ENCODE measurements at places on chromosomes 12 and 14. TPM values are rescaled to one million over a fixed set of nuclear protein-coding genes. Genes with fewer than 3 reads are reported as not detected.

Gene LGR5
- not detected for total RNA-seq

Gene RAN
- total RNA-seq, result 1,033 TPM

Gene CLEC2A
- not detected for total RNA-seq

Gene NINJ2
- total RNA-seq, result 7.4 TPM

Gene C12orf50
- not detected for total RNA-seq

GRCh38 chr12:32692358-32692757 lies 13.3 kb downstream of the DNM1L start:
- no peaks in the 10 kb centered on the region for H3K27me3 ChIP-seq
- H3K36me3 ChIP-seq, result peaks cover 41% of the 10 kb centered on the region
- no peak for DNase-seq
- H3K27ac ChIP-seq, result no peak overlapping the region
- no peak overlapping the region for H3K4me3 ChIP-seq

- peak; percentile 27 for DNase-seq
- peak overlapping the region; percentile 92 for H3K27ac ChIP-seq
- peaks cover 10% of the 10 kb centered on the region for H3K36me3 ChIP-seq
- H3K27me3 ChIP-seq, result peaks cover 3% of the 10 kb centered on the region
Measured at GRCh38 chr12:1691123-1692007, 495 bp downstream of the ADIPOR2 start.

DNA sequence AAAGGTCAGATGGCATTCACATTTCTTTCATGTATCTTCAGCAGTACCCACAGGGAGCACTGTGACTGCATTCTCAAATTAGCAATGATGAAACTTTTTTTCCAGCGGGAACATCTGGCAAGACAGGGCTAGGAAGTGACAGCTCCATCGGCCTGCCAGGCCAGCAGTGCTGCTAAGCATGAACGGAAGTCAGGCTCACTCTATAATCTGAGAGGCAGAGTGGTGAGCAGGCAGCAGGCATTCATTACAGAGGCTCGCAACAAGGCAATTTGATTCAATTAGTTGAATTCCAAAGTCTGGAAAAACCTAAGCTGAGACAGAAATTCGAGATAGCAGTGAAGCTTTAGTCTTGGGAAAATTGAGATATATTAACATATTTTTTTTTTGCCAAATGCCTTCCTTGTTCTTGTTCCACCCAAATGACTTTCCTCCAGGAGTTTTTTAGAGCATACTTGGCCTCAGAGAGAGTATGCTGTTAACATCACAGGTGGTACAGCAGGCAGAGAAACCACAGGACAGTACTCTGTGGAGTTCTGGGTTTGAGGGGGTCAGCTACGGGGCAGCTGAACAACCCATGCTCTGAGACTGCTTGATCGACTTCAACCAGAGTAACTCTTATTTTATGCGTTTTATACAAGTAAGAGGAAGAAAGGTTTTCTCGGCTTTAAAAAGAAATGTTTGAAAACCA lies 414.9 kb downstream of the APAF1 start:
- no peak for DNase-seq
- H3K4me3 ChIP-seq, result no peak overlapping the region
- no peaks in the 10 kb centered on the region for H3K36me3 ChIP-seq
- H3K27ac ChIP-seq, result no peak overlapping the region
- H3K4me1 ChIP-seq, result no peaks in the 10 kb centered on the region
- no peaks in the 10 kb centered on the region for H3K27me3 ChIP-seq

GRCh38 chr12:113857371-113857770 lies 108.8 kb downstream of the RBM19 start:
- no peak overlapping the region for H3K4me3 ChIP-seq
- no peak overlapping the region for H3K27ac ChIP-seq
- H3K4me1 ChIP-seq, result peaks cover 7% of the 10 kb centered on the region

- no peak overlapping the region for H3K27ac ChIP-seq
- H3K27me3 ChIP-seq, result no peaks in the 10 kb centered on the region
- H3K36me3 ChIP-seq, result peaks cover 6% of the 10 kb centered on the region
- DNase-seq, result no peak
Measured at GRCh38 chr14:104789752-104790743, 5.5 kb downstream of the AKT1 start.

DNA sequence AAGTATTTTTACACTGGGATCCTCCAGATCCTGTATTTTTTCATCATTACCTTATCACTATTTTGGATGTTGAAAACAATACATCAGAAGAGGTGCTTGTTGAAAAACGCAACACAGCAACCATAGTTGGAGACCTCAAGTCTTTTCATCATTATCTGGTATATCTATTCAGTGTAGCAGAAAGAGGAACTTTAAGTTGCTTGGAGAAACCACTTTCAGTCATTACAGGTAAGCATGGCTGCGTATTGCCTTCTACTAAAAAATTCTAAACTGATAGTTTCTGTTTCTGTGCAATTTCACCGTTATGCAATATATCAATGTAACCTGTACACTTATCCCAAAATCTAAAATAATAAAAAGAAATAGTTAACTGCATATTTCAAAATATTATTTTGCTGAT lies 32.2 kb upstream of the PTPRQ start:
- H3K36me3 ChIP-seq, result no peaks in the 10 kb centered on the region
- H3K4me3 ChIP-seq, result no peak overlapping the region
- no peaks in the 10 kb centered on the region for H3K27me3 ChIP-seq

DNA sequence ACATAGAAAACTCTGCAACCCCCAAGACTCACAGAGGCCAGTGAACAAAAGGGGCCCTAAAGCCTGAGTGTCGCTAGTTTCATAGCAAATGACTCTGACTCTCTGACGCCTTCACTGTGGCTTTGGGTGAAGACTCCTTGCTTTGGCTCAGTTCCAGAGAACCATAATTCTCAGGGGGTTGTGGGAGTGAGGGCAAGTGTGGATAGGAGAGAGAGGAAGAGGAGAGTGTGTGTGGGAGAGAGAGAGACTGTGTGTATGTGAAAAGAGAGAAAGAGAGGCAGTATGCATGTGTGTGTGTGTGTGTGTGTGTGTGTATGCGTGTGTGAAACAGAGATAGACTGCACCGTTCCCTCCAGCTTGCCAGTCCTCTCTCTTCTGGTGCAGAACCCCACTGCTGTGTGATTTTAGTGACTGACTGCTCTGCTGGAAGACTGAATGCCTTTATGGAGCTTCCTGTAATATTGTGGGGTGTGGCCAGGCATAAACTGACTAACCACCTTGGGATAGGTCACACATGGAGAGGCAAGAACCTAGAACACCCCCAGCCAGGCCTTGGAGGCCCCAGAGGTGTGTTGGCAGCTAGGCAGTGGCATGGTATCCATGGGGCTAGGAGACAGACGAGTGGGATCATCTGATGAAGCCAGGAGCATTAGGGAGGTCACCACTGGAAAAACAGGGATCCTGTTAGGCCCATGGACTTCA lies 45.9 kb upstream of the STXBP6 start:
- no peak overlapping the region for H3K4me3 ChIP-seq
- no peaks in the 10 kb centered on the region for H3K4me1 ChIP-seq
- no peak overlapping the region for H3K27ac ChIP-seq

DNA sequence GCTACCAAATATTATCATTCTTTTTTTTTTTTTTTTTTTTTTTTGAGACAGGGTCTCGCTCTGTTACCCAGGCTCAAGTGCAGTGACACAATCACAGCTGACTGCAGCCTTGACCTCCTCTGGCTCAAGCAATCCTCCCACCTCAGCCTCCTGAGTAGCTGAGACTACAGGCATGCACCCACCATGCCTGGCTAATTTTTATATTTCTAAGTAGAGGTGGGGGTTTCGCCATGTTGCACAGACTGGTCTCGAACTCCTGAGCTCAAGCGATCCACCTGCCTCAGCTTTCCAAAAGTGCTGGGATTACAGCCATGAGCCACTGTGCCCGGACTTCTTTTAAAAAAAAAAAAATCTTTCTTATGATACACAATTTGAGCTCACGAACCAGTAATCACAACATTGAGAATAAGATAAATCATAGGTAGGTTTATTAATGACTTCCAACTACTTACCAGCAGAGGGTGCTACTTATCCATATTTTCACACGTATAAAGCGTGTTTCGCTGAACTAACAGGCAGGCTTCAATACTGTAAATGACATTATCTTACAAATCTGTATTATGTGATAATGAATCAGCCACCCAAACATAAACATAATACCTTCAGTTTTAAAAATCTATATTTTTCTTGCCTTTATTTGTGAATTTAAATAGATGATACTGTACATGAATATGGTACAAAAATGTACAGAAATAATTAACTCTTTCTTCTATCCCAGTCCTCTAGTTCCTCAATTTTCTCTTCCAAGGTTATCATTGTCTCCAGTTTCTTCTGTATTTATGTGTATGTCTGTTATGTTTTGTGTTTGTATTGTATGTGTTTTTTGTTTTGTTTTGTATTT lies 42.5 kb upstream of the BCAT1 start:
- H3K27ac ChIP-seq, result no peak overlapping the region
- H3K27me3 ChIP-seq, result peaks cover 1% of the 10 kb centered on the region
- no peaks in the 10 kb centered on the region for H3K4me1 ChIP-seq
- no peaks in the 10 kb centered on the region for H3K36me3 ChIP-seq
- no peak overlapping the region for H3K4me3 ChIP-seq
- DNase-seq, result peak; percentile 41

GRCh38 chr14:71290301-71290700 lies 383.0 kb downstream of the PCNX1 start:
- H3K27ac ChIP-seq, result no peak overlapping the region
- no peak overlapping the region for H3K4me3 ChIP-seq
- DNase-seq, result no peak
- H3K36me3 ChIP-seq, result no peaks in the 10 kb centered on the region

DNA sequence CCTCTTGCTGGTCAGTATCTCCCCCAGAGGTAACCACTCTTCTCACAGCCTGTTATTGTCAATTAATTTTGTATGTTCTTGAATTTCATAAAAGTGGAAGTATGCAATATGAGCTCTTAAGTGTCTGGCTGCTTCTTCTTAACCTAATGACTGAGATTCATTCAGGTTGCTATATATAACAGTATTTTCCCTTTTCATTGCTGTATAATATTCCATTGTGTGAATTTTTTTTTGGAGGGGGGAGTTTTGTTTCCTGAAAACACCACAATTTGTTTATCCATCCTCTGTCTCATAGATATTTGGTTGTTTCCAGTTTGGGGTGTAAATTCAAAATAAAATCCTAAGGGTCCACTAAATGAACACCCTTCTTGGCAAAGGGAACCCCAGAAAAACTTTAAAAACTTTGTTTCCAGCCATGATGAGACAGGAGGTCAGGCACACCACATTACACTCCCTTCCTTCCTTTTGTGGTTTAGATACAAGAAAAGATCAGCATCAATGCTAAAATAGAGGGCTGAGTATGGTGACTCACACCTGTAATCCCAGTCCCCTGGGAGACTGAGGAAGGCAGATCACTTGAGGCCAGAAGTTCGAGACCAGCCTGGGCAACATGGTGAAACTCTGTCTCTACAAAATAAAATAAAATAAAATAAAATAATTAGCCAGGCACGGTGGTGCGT lies 4.1 kb upstream of the DAO start:
- H3K4me1 ChIP-seq, result peaks cover 16% of the 10 kb centered on the region
- no peaks in the 10 kb centered on the region for H3K36me3 ChIP-seq
- no peak for DNase-seq
- no peaks in the 10 kb centered on the region for H3K27me3 ChIP-seq

DNA sequence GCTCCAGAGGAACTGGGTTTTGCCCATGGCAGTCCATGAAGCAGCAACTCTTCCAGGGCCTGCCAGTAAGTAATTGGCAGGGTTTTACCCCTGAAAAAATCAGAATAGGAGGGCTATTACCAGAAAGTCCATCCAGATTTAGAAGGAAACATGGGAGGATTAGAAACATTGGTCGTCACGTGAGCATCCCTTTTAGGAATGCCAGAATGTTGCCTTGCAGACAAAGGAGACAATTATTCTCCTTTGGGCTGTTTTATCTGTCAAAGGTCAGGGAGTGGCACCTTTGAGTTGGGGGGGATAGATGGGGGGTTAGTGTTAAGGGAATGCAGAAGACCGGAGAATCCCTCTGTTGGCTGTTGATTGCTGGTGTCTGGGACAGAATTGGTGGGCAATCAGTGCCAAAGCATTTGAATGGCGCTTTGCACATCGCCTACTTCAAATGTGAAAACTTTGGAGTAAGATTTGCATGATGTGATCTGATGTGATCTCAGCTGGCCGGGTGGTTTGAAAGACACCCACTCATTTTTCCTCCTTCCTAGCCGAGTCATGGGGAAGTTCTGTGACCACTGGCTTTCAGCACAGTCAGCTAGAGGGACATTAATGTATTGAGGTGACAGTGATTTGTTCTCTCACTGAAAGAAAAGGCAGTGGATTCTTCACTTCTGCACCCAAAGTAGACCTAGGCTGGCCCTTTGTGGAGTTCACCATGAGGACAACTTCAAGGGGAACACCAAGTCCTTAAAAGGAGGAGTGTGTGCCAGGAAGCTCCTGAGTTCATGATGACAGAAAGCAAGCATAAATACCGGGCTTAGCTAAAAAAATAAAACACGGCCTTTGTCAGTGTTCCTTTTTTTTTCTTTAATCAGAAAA lies 31.4 kb downstream of the FLVCR2 start:
- H3K4me3 ChIP-seq, result no peak overlapping the region
- no peaks in the 10 kb centered on the region for H3K4me1 ChIP-seq
- no peak for DNase-seq
- H3K27ac ChIP-seq, result no peak overlapping the region

DNA sequence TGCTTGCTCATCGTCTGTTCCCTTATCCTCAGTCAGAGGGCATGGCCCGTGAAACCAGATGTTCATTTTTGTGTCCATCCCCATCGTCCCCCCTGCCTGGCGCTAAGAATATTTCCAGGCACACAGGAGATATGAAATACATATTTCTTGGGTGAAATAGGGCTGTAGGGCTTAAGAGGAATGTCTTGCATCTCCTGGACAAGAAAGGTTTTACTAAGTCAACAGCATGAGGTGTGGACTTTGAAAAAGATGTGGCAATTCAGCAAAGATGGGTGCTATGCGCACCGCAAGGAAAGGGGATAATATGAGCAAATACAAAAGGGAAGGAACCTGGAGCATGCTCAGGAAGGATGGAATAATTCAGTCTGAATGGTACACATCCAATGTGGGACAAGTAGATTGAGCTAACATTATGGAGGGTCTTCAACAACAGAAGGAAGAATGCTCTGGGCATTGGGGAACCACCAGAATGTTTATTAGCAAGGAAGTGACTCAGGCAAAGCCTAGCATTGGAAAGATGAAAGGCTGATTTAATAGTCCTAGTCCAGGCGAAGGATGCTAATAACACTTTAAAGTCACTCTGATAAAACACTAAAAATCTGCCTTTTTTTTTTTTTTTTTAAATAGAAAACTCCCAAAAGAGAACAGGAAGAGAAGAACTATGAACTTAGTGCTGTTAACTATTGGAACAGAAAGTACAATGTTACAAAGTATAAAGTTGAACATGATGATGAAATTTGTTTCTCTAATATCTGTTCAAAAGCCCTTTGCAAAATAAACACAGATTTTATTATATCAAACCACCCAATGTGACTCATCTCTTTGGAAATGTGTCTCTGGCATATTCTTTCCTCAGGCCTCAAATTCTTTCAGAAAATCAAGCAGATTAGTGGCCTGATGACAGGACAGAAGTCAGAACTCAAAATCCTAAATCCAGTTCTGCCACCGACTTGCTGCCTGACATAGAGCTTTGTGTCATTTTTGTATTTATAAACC lies 449.5 kb downstream of the BCAT1 start:
- no peaks in the 10 kb centered on the region for H3K27me3 ChIP-seq
- no peaks in the 10 kb centered on the region for H3K36me3 ChIP-seq
- no peaks in the 10 kb centered on the region for H3K4me1 ChIP-seq
